ENCODE measurements at places on chromosomes 2 and 18.

GRCh38 chr2:176902454-176902853 lies 310.1 kb upstream of the HNRNPA3 start:
- H3K4me3 ChIP-seq: no peak overlapping the region
- no peak overlapping the region for H3K27ac ChIP-seq
- H3K4me1 ChIP-seq: no peaks in the 10 kb centered on the region
- no peak for DNase-seq
- H3K36me3 ChIP-seq: no peaks in the 10 kb centered on the region

GRCh38 chr2:219552382-219553167 lies 8.7 kb downstream of the TMEM198 start:
- peak overlapping the region; percentile 85 for H3K4me3 ChIP-seq
- peaks cover 11% of the 10 kb centered on the region for H3K4me1 ChIP-seq
- H3K36me3 ChIP-seq: peaks cover 20% of the 10 kb centered on the region
- DNase-seq: peak; percentile 95

DNA sequence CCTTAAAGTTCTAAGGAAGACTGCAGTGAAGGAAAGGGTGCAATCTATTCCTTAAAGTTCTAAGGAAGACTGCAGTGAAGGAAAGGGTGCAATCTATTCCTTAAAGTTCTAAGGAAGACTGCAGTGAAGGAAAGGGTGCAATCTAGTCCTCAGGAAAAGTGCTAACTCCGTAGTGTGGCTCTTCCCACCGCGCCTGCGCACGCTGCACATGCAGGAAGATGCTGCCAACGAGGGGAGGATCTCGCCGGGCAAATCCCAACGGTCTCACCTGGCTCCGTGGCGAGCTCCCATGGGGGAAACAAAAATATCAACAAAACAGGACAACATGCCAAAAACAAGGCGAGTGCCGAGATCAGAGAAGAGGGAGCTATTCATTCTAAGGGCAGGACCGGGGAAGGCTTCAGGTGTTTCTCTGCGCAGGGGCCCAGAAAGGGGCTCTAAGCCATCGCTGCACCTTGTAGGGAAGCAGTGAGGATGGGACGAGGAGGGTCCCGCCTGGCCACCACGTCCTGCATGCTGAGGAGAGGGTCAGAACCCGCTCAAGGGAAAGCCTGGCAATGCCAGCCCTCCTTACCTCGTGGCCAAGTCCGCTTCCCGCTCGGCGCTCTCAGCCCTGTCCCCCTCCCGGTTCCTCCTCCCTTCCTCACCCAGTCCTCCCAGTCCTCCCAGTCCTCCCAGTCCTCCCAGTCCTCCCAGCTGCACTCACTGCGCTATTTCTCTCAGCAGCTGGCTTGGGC lies 24.5 kb downstream of the TIMM21 start:
- no peaks in the 10 kb centered on the region for H3K36me3 ChIP-seq
- H3K4me1 ChIP-seq: no peaks in the 10 kb centered on the region
- peaks cover 21% of the 10 kb centered on the region for H3K27me3 ChIP-seq
- H3K27ac ChIP-seq: no peak overlapping the region
- no peak overlapping the region for H3K4me3 ChIP-seq

DNA sequence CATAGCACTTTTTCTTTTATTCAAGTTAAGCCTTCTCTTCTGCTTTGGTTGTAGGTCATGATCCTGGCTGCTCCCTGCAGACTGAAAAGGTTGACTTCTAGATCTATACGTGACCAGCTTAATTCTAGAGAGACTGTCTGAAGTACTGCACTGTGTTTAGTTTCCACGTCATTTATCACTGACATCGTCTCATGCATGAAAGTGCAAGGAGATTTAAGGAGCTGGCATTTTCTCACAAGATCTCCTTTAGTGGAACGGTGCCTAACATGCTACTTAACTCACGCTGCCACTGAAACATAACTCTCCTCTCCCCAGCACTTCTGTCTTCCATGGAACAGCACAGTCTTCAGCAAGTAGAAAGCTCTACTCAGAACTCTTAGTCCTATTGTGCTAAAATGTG lies 583.0 kb upstream of the KLHL29 start:
- peak overlapping the region; percentile 53 for H3K27ac ChIP-seq
- H3K27me3 ChIP-seq: peaks cover 6% of the 10 kb centered on the region
- peaks cover 25% of the 10 kb centered on the region for H3K4me1 ChIP-seq
- no peaks in the 10 kb centered on the region for H3K36me3 ChIP-seq

- DNase-seq: no peak
- H3K36me3 ChIP-seq: peaks cover 15% of the 10 kb centered on the region
- no peak overlapping the region for H3K4me3 ChIP-seq
- peaks cover 49% of the 10 kb centered on the region for H3K4me1 ChIP-seq
- H3K27me3 ChIP-seq: no peaks in the 10 kb centered on the region
- peak overlapping the region; percentile 32 for H3K27ac ChIP-seq
Measured at GRCh38 chr18:80194874-80195570, 52.3 kb downstream of the PARD6G start.
